Left lung (tissue), 14 donors: ENCODE measurements at places on chromosomes 7 and 10.

GRCh38 chr7:128176696-128177095 lies 64.4 kb upstream of the LEP start:
- DNase-seq: no peak

DNA sequence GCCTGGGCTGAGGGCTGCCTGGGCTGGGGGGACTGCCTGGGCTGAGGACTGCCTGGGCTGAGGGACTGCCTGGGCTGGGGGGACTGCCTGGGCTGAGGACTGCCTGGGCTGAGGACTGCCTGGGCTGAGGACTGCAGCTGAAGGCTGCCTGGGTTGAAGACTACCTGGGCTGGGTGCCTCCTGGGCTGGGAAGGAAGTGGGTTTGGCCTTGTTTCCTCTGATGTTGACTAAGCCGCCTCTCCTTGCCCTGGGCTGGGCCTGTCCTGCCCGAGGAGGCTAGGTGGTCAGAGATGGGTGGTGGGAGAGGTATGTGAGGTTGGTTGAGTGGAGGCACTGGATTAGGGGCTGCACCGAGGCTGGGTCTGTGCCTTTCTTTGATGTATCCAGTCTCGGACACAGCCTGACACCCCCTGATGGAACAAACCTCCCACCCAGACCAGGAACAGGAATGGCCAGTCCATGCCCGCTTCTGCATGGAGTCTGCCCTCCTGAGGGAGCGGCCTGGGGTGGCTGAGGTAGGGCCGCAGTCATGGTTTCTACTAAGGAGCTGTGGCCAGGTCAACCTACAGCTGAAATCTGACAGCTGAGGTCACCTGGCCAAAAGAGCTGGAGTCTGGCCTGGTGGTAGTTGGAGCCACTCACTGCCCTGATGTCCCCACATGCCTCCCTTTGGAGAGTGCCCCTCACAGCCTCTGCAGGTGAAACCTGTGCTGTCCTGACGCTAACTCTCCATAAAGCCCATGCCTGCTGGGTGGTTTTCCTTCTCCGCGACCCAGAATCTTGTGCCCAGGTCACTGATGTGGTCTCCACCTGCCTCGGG lies 22.3 kb downstream of the SCART1 start:
- DNase-seq: no peak

DNA sequence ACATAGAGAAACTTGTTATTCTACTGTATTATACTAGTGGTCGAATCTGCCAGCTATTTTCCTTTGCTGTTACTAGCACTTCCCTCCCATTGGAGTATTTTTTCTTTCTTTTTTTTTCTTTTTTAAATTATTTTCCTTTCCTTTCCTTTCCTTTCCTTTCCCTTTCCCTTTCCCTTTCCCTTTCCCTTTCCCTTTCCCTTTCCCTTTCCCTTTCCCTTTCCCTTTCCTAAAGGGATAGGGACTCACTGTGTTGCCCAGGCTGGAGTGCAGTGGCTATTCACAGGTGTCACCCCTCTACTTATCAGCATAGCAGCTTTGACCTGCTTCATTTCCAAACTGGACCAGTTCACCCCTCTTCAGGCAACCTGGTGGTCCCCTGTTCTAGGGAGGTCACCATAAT lies 212.6 kb upstream of the SP4 start:
- DNase-seq: no peak

- DNase-seq: no peak
These were observed 8.1 kb downstream of the TTYH3 start for GRCh38 chr7:2639695-2640481.

- no peak for DNase-seq
These were observed 23.1 kb upstream of the SDHAF3 start for GRCh38 chr7:97094284-97094930.

GRCh38 chr10:119770928-119771327 lies 45.1 kb downstream of the INPP5F start:
- no peak for DNase-seq

DNA sequence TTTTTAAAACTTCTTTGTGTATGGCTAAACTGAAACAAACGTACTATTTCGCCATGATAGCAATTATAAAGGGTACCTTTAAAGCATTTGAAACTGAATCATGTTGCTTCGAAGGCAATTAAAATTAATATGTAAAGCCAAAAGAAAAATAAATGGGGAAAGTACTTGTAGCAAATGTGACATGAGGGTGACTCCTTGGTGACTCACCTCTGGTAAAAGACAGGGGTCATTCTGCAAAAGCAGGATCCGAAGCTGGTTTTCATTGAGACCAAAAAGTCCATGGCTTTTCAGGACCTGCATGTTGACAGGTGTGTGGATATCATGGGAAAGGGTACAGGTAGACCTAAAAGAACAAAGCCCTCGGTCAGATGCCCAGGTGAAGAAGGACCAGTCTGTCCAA lies 1.5 kb downstream of the ZC3HAV1L start:
- DNase-seq: no peak

- DNase-seq: no peak
These were observed 6.6 kb downstream of the NIPSNAP2 start for GRCh38 chr7:55970978-55971377.
